Activated CD4-positive, alpha-beta T cell treated with anti-CD3 and anti-CD28 coated beads, Interleukin-2, amount 10 ng/mL, durations not matched to agents 24 days and 14 days (primary cell): ENCODE measurements at places on chromosomes 6 and 20.

- H3K4me3 ChIP-seq = peak overlapping the region; percentile 99
- DNase-seq = no peak
- peaks cover 4% of the 10 kb centered on the region for H3K36me3 ChIP-seq
- peaks cover 1% of the 10 kb centered on the region for H3K27me3 ChIP-seq
- peaks cover 21% of the 10 kb centered on the region for H3K4me1 ChIP-seq
- peak overlapping the region; percentile 100 for H3K27ac ChIP-seq
Measured at GRCh38 chr6:108295676-108296075, 822 bp downstream of the AFG1L start.

GRCh38 chr6:73180076-73180738 lies 45.1 kb downstream of the KHDC1L start:
- H3K36me3 ChIP-seq = no peaks in the 10 kb centered on the region
- DNase-seq = no peak
- peaks cover 3% of the 10 kb centered on the region for H3K4me1 ChIP-seq
- H3K27ac ChIP-seq = no peak overlapping the region
- no peak overlapping the region for H3K4me3 ChIP-seq

DNA sequence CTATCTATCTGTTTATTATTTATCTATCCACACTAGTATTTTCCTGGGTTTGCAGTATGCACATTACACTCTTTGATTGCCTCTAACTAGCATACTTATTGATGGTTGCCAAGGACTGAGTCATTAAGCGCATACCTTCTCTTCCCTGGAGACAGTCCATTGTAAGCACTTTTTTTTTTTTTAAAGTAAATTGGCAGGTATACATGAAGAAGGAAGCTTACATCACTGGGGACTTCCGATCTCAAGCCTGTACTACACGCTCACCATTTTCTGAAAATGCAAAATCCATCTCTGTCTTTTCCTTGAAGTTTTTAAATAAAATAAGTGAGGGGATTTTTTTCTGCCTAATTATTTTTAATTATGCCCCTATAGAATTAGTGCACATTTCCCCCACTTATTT lies 63.5 kb downstream of the HMGN3 start:
- H3K27ac ChIP-seq = no peak overlapping the region
- no peaks in the 10 kb centered on the region for H3K4me1 ChIP-seq
- no peak overlapping the region for H3K4me3 ChIP-seq
- DNase-seq = no peak

DNA sequence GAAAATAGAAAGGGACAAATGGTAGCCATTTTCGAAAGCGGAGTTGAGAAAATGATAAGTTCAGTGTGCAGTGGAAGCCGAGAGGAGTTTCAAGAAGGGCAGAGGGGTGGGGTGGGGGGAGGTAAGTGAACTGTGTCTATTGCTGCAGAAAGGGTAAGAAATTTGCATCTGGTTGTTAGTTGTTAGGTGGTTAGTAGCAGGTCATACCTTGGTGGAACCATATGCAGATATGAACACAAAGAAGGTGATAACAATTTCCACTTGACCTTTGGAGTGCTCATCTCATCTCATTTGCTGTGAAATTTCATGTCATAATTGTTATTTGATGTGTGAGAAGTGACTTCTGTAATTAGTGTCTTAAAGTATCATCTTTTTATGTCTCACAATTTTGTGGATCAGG lies 288.2 kb downstream of the QKI start:
- H3K36me3 ChIP-seq = no peaks in the 10 kb centered on the region
- no peaks in the 10 kb centered on the region for H3K4me1 ChIP-seq
- no peak overlapping the region for H3K27ac ChIP-seq

GRCh38 chr6:135519348-135519747 lies 21.8 kb upstream of the AHI1 start:
- H3K27me3 ChIP-seq = no peaks in the 10 kb centered on the region
- peak; percentile 39 for DNase-seq
- peak overlapping the region; percentile 51 for H3K27ac ChIP-seq
- H3K4me3 ChIP-seq = no peak overlapping the region
- peaks cover 17% of the 10 kb centered on the region for H3K36me3 ChIP-seq

- H3K36me3 ChIP-seq = no peaks in the 10 kb centered on the region
- no peaks in the 10 kb centered on the region for H3K4me1 ChIP-seq
- no peaks in the 10 kb centered on the region for H3K27me3 ChIP-seq
- no peak for DNase-seq
Measured at GRCh38 chr20:40280616-40281015, 408.4 kb downstream of the MAFB start.

DNA sequence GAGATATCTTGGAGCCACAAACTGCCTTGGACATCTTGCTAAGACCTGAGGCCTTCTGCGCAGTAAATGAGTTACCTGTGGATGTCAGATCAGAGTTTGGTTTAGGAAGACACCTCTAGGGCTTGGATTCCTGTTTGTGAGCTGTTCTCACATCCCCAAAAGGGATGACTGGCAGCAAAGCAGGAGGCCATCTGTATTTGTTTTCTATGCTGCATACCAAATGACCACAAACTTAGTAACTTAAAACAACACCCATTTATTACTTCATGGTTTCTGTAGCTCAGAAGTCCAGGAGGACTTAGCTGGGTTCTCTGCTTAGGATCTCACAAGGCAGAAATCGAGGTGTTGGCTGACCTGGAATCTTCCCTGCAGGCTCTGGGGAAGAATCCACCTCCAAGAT lies 116.7 kb downstream of the UNC5CL start:
- H3K27me3 ChIP-seq = peaks cover 18% of the 10 kb centered on the region
- no peak overlapping the region for H3K27ac ChIP-seq
- no peak for DNase-seq
- no peak overlapping the region for H3K4me3 ChIP-seq
